Ascending aorta (tissue), 2 donors: ENCODE measurements at places on chromosomes 3 and 15. TPM values are rescaled to one million over a fixed set of nuclear protein-coding genes. Genes with fewer than 3 reads are reported as not detected.
A peak's percentile ranks its signal among the peaks of the same experiment; 100 is the strongest.

DNA sequence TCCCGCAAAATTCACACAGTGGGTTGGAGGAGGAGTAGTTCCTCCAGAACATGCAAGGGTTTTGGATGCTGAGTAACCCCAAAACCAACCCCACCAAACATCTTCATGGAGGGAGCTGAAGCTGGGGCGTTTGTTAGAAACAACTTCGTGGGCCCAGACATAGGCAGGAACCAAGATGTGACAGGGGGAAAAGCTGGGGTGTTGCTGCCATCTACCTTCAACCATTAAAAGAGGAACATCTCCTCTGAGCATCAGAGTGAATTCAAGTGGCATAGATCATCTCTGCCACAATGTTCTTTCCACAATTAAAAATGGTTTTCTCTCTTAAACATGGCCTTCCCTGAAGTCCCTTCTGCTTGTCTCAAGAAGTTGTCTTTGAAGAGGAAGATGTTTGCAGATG, 20.5 kb downstream of the SIDT1 start:
- DNase-seq = no peak

- no peak for DNase-seq
Observed at GRCh38 chr15:92576597-92577200, 78.9 kb downstream of the FAM174B start.

DNA sequence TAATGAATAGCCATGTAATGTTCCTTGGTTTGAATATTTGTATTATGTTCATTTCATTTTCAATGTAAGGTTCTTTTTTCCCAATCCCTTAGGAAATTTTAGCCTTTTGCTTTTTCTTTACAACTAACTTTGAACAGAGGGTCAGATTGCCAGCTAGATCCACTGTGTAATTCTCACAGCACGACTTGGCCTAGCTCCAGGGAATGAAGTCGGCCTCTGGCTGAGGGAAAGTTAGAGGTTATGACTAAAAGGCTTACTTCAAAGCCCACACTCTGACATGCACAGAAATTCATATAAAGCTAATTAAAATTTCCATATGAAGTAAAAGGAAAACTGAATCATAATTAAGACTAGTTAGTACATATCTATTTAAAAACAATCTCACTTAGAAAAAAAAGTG, 38.7 kb downstream of the ROBO1 start:
- DNase-seq = no peak

GRCh38 chr3:193842029-193842798, 249.2 kb downstream of the OPA1 start:
- DNase-seq = no peak

GRCh38 chr3:145906301-145906700, 254.7 kb downstream of the PLOD2 start:
- DNase-seq = no peak

DNA sequence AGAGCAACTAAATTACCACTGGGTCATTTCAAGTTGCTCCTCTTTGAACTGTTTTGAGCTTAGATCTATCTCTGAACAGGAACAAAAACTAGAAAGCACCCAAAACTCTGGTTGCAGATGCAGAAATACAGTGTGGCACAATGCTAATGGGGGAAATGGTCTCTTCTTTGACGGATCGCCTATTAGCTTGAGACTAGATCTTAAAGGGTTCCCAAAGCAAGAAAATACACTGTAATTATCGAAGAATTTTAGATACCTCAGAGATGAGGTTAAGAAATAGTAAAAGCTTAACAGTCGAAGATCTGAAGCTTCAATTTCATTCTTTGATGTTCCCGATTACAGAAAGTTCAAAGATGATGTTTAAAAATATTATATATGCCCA, 818 bp downstream of the PPP1R2 start:
- DNase-seq = no peak

GRCh38 chr3:139979991-139980390, 45.0 kb downstream of the CLSTN2 start:
- DNase-seq = no peak

GRCh38 chr3:112769286-112769978, 77.2 kb downstream of the CD200R1L start:
- no peak for DNase-seq

DNA sequence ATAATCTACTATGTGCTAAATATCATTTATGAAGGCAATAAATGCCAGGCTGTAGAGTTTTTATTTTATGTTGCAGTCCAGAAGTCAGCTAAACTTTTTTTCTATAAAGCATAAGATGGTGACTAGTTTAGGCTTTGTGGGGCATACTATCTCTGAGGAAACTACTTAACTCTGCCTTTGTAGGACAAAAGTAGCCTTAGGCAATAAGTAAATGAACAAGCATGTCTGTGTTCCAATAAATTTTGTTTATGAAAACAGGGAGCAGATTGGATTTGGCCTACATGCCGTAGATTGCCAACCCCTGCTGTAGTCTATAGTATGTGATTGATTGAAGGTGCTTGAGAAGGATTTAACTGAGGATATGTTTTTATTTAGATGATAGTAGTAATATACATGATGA, 502.5 kb upstream of the NAALADL2 start:
- DNase-seq = no peak

GRCh38 chr15:25186906-25187645, 232.3 kb downstream of the SNRPN start:
- no peak for DNase-seq

DNA sequence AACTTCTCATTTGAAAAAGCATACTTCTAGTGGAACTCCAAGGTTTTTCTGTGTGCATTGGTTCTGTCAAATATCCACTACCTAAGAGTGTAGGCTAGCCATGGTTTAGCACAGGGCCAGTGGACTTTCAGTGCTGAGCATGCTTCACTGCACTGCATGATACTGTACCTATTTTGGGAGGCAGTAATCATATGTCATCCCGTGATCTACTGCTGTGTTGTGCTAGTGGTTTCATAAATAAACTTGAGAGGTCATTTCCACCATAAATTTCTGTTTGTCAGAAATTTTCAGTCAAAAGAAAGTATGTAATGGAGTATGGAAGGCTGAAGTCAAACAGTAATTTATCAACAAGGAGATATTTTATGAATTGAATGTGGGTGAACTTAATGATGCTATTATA, 203.6 kb downstream of the ROBO1 start:
- DNase-seq = no peak

GRCh38 chr3:114571363-114571762, 277.5 kb downstream of the TIGIT start:
- DNase-seq = no peak

DNA sequence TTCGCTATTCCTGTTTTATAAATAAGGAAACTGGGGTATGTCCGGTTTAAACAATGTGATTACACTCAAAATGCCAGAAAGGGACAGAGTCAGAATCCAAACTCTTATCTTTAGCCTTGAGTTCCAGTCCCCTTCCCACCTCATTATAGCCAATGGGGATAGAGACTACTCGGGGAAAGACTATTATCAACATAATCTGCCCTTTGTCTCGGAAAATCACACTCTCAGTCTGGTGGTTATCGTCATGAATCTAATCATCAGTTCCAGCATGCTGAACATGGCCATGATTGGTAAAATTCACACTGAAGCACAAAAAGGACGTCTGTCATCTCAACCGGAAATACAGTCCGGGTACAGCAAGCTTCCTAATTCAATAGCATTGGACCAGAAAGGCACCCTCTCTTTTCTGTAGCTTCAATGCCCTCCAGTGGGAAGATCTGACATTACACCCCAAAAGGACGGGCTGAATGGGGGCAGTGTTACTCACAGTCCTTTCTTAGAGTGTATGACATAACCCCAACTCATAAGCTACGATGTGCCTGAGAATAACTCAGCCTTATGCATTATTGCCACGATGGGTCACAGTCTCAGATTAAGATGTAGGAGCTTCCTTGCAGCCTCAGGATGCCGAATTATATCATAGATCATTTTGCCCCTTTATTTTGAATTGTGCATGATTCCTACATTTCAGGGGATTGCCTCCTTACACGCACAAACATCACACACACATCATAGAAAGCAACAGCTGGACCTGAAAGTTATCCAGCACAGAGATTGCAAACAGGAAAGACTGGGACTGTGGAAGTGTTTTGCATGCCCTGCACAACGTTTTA, 390.4 kb upstream of the LMCD1 start:
- peak; percentile 82 for DNase-seq

- DNase-seq = no peak
Observed at GRCh38 chr3:38600551-38600950, 48.9 kb downstream of the SCN5A start.

DNA sequence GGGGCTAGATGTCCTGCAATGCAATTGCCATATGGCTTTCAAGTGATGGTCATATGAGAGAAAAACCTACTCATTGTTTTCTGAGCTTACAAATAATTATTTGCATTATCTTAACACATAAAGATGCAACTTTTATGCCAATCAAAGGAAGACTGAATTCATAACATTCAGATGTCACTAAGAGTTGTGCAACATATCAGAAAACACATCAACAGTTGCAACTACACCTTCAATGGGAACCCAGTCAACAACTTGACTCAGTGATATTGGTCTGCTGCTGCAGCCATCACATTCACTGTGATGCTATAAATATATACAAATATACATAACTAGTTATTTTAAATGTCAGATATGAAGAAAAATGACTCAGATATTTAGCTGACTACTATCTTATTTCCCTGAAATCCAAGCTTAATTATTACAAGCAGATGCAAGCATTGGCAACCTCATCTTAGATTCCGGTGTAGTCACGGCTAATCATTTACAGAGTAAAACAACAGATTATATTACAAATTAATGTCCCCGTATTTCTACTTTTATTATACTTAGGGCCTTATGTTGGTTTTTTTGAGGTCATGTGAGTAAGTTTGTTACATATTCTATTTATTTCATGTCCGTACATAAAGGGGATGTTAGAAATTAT, 23.7 kb downstream of the CNTN3 start:
- no peak for DNase-seq

DNA sequence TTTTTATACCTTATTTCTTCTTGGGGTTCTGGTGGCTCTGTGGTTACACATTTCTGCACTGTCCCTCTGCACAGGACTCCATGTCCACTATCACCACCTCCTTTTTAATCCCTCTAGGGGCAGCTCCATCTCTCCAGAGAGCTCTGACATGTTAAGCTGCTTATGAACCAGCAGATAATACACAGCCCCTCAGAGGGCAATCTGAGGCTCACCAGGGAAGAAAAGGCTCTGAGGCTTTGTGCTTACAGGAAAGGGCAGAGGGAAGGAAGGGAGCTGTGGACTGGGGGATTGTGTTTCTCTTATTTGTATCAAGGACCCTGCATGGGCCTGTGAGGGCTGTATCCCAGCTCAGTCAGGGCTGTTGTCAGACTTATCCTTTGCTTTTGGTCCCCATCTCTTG, 164.5 kb downstream of the EPHB1 start:
- DNase-seq = no peak

DNA sequence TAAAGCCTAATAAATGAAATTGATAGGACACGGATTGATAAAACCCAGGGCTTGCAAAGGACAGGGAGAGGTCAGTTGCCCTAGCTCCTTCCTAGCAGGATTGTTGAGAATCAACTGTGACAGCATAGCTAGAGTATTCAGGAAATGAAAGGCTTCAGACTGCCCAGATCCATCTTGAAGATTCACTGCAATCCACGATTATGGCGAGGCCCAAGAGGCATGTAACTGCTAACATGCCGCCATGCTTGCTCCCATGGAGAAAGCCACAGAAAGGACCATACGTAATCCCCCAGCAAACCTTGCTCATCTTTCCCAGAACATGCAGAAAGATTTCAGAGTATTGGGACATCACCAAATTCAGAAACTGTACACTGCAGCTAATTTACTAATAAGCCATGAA, 41.3 kb downstream of the MYH15 start:
- no peak for DNase-seq

DNA sequence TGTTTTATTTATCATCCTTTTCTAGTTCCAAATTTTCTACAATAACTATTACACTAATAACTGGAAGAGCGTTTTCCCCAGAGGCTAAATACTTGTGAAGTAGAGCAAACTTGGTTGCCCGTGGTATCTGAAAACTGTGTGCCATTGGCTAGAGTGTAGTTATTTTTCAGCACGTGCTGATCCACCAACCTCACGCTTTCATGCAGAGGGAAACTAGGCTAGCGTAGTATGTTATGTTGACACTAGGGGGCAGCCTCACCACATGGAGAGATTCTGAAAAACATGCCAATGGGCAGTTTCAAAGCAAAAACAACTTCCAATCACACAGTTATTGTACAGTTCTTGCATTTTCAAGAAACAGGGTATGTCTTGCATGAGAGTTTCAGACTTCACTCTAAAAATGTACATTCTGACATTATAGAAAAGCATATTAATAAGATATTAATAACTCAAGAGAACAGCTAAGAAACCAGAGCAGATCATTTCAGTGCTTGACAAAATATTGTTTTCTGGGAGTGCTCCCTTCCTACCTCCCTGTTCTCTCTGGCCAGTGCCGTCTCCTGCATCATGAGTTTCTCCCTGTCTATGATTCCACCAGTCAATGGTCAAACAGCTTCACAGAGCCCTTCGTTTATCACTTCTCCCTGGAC, 39.7 kb downstream of the SPATA12 start:
- DNase-seq = peak; percentile 84

DNA sequence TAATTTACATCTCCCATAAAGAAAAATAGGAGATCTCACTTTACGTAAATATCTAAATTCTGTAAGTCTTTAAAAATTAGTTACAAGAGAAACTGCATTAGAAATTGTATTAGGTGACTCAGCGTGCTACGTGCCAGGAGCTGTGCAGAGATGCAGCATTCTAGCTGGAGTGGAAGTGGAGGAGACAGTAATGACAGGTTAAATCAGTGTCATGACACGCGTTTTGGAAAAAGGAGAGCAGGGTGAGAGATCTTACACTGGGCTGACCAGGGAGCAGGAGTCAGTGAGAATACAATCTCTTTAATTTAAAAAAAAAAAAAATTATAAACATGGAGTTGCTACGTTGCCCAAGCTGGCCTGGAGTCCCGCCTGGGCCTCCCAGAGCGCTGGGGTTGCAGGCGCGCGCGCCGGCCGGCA, 635 bp downstream of the TUBGCP5 start:
- DNase-seq = no peak

DNA sequence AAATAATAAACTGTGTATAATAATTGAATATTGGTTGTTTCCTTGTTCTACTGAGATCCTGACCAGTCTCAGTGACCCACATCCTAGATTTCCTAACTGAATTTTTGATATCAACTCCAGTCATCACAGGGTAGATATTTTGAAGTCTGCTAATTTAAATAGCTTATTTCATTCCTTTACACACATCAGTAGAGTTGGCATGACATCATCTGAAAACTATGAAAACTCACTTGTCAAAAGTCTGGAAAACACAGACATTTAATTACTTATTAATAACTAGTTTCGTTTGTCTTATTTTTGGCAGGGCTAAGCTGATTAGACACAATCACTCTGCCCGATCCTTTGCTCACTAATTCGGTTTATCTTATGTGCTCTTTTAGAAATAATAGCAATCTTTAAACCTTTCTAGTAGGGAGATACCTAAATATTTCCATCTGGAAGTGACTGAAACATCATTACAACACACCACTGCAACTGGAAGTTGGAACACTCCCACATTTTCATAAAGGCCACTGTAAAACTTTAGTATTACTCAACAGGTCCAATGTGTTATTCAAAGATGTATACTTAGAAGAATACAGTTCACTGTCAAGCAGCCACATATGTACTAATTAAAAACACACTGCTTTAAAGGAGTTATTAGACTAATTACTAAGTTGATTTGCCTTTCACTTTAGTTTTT, 198.4 kb upstream of the ZNF717 start:
- no peak for DNase-seq

GRCh38 chr3:109985943-109986555, 648.7 kb upstream of the DPPA4 start:
- no peak for DNase-seq

The FBXL22 gene
- total RNA-seq = 0.43 TPM

The JMJD7 gene
- total RNA-seq = 16.4 TPM

The CLSTN2 gene
- total RNA-seq = 65.8 TPM

The GOLGA6A gene
- total RNA-seq = not detected

The ITIH1 gene
- 2.0 TPM for total RNA-seq

The CAMK2N2 gene
- not detected for total RNA-seq

The GRAMD1C gene
- 0.21 TPM for total RNA-seq

The A4GNT gene
- not detected for total RNA-seq
